ENCODE measurements at places on chromosomes 11 and 22.

DNA sequence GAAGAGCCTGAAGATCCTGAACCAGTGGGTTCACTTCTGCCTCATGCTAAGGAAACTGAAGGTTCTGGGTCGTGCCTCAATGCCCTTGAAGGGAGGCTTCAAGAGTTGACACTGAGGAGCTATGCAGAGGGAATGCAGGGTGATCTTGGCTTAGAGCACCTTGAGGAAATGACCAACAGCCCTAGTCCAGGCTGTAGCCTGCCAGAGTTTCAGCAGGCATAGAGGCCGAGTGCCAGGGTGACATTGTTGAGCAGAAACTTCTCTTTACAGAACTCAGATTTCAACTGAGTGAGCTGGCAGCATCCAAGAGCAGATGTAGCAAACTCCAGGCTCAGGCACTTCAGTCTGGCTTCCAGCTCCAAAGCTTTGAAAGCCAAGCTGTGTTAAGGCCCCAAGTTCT lies 23.1 kb upstream of the CAPRIN1 start:
- no peak for DNase-seq

- no peak for DNase-seq
These were observed 1.4 kb downstream of the CHRNA10 start for GRCh38 chr11:3669742-3670183.

GRCh38 chr11:108967571-108967970 lies 302.7 kb downstream of the DDX10 start:
- no peak for DNase-seq

DNA sequence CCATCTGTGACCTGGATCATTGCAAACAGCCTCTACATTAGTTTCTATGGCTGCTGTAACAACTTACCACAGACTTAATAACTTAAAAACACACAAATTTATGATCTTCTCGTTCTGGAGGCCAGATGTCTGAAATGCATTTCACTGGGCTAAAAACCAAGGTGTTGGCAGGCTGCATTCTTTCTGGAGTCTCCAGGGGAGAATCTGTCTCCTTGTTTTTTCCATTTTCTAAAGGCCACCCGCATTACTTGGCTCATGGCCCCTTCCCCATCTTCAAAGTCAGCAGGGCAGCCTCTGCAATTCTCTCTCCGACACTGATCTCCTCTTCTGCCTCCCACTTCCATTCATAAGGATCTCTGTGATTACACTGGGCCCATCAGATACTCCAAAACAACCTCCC lies 11.6 kb downstream of the SCGB1A1 start:
- DNase-seq = no peak

- DNase-seq = no peak
These were observed 92.9 kb upstream of the THY1 start for GRCh38 chr11:119515771-119516400.

GRCh38 chr11:8177136-8177535 lies 8.3 kb upstream of the RIC3 start:
- DNase-seq = no peak

DNA sequence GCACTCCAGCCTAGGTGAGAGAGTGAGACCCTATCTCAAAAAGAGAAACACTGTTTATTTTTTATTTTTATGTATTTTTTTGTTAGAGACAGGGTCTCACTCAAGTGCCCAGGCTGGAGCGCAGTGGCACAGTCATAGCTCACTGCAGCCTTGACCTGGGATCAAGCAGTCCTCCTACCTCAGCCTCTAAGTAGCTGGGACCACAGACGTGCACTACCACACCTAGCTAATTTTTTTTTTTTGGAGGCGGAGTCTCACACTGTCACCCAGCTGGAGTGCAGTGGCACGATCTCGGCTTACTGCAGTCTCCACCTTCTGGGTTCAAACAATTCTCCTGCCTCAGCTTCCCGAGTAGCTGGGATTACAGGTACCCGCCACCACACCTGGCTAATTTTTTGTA lies 6.4 kb downstream of the RBX1 start:
- no peak for DNase-seq

- DNase-seq = no peak
These were observed 2.7 kb downstream of the NAV2 start for GRCh38 chr11:19715373-19715772.

GRCh38 chr11:83166193-83166866 lies 9.4 kb downstream of the PCF11 start:
- no peak for DNase-seq

DNA sequence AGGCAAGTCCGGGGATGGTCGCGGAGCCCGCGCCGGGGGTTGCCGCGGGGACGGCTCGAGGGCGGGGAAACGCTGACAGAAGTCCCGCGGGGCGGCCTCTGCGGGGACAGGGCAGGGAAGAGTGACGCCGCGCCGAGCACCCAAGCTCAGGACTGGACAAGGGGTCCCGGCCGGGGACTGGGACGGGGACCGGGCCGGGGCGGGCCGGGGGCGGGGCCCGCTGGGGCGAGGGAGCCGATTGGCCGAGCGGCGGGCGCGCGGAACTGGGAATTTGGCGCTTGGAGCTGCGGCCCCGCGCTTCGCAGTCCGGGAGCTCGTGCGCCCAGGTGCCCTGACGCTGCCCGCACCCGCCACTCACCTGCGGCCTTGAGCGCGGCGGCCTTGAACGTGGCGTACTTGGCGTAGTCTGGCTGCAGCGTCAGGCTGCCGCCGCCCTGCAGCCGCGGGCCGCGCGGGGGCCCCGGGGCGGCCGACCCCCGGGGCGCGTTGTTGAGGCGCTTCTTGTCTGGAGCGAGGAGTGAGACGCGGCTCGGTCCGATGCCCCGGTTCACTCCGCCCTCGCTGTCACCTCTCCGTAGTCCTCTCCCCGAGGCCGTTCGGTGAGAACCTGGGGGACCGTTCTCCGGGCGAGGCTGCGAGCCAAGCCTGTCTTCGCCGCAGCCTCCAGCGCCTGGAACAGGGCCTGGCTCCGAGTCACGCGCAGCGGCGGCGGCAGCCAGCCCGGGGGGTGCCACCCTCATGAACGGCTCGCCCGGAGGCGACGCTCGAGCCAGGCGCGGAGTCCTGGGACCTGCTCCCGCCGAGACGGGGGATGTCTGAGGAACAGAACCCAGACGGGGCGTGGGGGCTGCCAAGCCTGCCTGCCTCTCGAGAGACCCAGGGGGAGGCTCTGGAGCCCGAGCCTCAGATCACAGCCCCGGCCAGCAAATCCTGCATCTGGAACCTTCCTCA lies 4.5 kb downstream of the SHISA8 start:
- no peak for DNase-seq

GRCh38 chr22:49961005-49961600 lies 531 bp downstream of the PIM3 start:
- DNase-seq = no peak

DNA sequence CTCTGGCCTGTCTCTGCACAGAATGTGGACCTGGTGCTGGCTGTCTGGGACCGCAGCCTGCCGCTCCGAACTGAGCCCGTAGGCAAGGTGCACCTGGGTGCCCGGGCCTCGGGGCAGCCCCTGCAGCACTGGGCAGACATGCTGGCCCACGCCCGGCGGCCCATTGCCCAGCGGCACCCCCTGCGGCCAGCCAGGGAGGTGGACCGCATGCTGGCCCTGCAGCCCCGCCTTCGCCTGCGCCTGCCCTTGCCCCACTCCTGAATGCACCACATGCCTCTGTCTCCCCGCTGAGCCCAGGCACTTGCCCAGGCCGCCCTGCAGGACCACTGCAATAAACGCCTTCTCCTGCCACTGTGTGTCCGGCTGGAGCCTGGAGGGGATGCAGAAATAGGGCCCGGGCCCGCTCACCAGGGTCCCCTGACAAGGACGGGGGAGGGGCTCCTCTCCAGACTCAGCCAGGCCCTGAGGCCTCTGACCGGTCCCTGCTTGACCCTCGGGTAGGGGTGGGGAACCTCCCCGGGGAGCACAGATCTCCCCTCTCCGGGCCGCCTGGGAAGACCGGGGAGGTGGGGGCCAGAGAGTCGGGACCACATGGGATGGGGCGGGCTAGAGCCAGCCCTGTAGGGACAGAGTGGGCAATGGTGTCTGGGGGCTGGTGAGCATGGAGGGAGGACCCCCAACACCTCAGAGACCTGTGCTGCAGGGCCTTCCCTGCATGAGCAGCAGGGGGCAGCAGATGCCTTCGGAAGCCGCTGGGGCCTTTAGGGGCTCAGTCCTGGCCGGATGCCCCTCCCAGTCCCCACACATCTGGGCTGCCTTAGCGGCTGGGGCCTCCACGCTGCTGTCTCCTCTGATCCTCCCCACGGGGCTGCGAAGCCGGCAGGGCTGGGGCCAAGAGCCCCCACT lies 1.4 kb upstream of the TNNI2 start:
- DNase-seq = no peak

GRCh38 chr11:35214792-35215193 lies 75.8 kb downstream of the CD44 start:
- DNase-seq = no peak
